ENCODE measurements at places on chromosomes 7 and 10. TPM values are rescaled to one million over a fixed set of nuclear protein-coding genes. Genes with fewer than 3 reads are reported as not detected.

- peaks cover 23% of the 10 kb centered on the region for H3K4me1 ChIP-seq
- H3K36me3 ChIP-seq, result no peaks in the 10 kb centered on the region
- H3K27ac ChIP-seq, result no peak within 1 kb of the TSS
Observed at GRCh38 chr7:35253710-35254495, at the start of gene TBX20. Gene TBX20 (minus strand): TSS chr7:35254100. CDS start chr7:35253620, 480 bp downstream.

DNA sequence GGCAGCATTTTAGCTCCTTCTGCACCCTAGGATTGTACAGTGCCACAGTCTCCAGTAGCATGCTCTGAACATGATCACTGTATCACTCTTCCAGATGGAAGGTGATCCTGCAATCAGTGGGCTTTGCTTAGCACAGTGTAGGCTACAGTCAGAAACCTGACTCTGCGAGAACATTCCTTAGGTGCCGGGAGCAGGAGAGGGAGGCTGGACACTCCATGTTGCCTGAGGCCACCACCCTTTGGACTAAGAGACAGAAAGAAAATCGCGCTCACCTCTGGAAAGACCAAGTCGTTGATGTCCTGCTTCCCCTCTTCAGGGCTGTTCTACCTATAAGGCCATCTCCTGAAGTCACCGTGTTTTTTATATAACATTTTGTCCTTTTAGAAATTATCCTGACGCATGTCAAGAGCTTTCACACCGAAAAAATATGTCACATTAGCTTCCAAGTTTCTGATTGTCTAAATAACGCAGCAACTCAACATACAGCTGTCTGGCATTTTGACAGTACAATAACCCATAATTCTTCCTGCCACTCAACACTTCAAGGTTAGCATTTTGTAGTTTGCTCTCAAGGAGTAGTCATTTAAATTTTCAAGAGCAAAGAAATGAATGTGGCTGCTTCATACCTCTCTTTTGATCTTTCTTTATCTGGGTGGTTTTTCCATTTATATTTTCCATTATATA lies 563.1 kb downstream of the LRMDA start:
- no peaks in the 10 kb centered on the region for H3K36me3 ChIP-seq
- H3K4me3 ChIP-seq, result no peak overlapping the region
- no peak overlapping the region for H3K27ac ChIP-seq
- no peak for DNase-seq
- no peaks in the 10 kb centered on the region for H3K4me1 ChIP-seq
- no peaks in the 10 kb centered on the region for H3K27me3 ChIP-seq

- H3K27ac ChIP-seq, result peak overlapping the region; percentile 51
- no peak overlapping the region for H3K4me3 ChIP-seq
- peaks cover 36% of the 10 kb centered on the region for H3K4me1 ChIP-seq
- no peaks in the 10 kb centered on the region for H3K36me3 ChIP-seq
- DNase-seq, result peak; percentile 90
- H3K27me3 ChIP-seq, result no peaks in the 10 kb centered on the region
Observed at GRCh38 chr7:135745703-135746312, 2.8 kb downstream of the FAM180A start.

DNA sequence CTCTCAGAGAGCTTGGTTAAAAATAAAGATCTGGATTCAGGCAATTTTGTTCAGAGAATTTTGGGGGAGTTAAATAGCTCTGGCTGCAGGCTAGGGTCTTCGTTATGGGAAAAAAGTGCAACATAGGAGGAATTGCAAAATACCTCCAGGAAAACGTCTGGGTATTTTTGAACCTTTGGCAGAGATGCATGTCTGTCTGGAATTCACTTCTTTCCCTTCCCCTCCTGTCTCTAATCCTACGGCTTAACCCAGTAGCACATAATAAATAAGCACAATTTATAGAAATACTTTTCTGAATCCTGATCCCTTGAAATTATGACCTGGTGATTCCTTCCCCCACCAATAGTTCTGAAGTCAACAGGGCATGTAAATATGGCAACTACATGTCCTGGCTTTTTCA lies 19.3 kb upstream of the NUP205 start:
- H3K36me3 ChIP-seq, result no peaks in the 10 kb centered on the region
- no peaks in the 10 kb centered on the region for H3K4me1 ChIP-seq
- H3K27me3 ChIP-seq, result no peaks in the 10 kb centered on the region
- H3K4me3 ChIP-seq, result no peak overlapping the region

- no peak for DNase-seq
- H3K27me3 ChIP-seq, result no peaks in the 10 kb centered on the region
- no peaks in the 10 kb centered on the region for H3K36me3 ChIP-seq
- H3K27ac ChIP-seq, result no peak overlapping the region
- no peak overlapping the region for H3K4me3 ChIP-seq
Observed at GRCh38 chr7:23267357-23267756, 20.8 kb downstream of the GPNMB start.

DNA sequence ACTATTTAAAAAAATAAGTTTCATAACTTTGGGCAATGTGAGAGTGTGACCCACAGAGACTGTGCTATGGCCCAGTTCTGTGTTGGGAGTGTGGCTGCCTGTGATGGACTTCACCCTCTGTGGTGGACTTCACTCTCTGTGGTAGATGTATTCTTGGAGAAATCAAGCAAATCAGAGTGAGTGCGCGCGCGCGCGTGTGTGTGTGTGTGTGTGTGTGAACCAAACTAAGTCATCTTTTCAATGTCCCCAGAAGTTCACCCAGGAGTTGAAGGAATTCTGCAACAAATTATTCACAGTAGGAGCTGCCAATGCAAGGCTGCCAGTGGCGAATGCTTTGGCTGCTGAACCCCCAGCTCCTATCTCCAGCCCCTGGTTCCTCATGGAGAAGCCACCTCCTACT lies 184.5 kb downstream of the ADAM12 start:
- H3K27ac ChIP-seq, result no peak overlapping the region
- H3K36me3 ChIP-seq, result no peaks in the 10 kb centered on the region
- DNase-seq, result no peak
- no peak overlapping the region for H3K4me3 ChIP-seq
- H3K27me3 ChIP-seq, result peaks cover 3% of the 10 kb centered on the region

GRCh38 chr7:44473295-44473694 lies 17.2 kb downstream of the NUDCD3 start:
- no peak overlapping the region for H3K4me3 ChIP-seq
- H3K4me1 ChIP-seq, result peaks cover 25% of the 10 kb centered on the region
- H3K27me3 ChIP-seq, result no peaks in the 10 kb centered on the region
- no peak overlapping the region for H3K27ac ChIP-seq
- H3K36me3 ChIP-seq, result no peaks in the 10 kb centered on the region

DNA sequence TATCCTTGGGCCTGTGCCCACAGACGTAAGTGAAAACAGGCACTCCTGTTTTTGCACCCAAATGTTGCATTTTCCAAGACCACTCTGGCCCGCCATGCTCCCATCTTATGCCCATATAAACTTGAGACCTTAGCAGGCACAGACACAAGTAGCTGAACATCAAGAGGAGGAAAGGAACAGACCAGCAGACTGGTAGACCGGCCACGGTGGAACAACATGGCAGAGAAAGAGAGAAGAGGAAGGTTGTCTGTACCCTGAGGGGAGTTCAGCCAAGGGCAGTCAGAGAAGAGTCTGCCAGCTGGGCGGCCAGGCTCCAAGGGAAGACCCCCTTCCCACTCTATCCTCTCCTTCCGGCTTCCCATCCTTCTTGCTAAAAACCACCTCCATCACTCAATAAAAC lies 85.3 kb downstream of the GPR37 start:
- H3K27ac ChIP-seq, result no peak overlapping the region
- H3K36me3 ChIP-seq, result no peaks in the 10 kb centered on the region
- no peaks in the 10 kb centered on the region for H3K27me3 ChIP-seq
- H3K4me1 ChIP-seq, result no peaks in the 10 kb centered on the region
- no peak overlapping the region for H3K4me3 ChIP-seq
- no peak for DNase-seq

GRCh38 chr10:125708971-125709503 lies 10.5 kb upstream of the EDRF1 start:
- no peak overlapping the region for H3K4me3 ChIP-seq
- DNase-seq, result no peak
- no peaks in the 10 kb centered on the region for H3K36me3 ChIP-seq

DNA sequence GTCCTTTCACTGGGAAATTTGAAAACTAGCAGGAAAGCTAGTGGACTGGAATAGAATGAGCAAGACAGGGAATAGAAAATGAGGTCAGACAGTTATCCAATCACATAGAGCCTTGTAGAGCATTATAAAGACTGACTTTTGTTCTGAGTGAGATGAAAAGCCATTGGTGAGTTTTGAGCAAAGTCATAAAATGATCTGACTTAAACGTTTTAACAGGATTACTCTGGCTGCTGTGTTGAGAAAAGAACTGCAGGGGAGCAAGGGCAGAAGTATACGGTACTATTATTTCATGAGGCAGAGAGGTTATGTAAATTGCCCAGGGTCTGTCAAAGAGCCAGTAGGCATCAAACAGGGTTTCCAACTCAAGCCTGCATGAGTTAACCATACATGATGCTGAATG lies 393.4 kb downstream of the TFEC start:
- H3K36me3 ChIP-seq, result no peaks in the 10 kb centered on the region
- no peak overlapping the region for H3K4me3 ChIP-seq
- H3K27me3 ChIP-seq, result no peaks in the 10 kb centered on the region

- H3K4me3 ChIP-seq, result no peak overlapping the region
- no peaks in the 10 kb centered on the region for H3K4me1 ChIP-seq
- H3K36me3 ChIP-seq, result no peaks in the 10 kb centered on the region
- H3K27me3 ChIP-seq, result peaks cover 96% of the 10 kb centered on the region
Observed at GRCh38 chr10:8036506-8037198, 17.8 kb upstream of the GATA3 start.

GRCh38 chr7:26078437-26079336 lies 73.3 kb upstream of the NFE2L3 start:
- peak; percentile 76 for DNase-seq
- no peaks in the 10 kb centered on the region for H3K36me3 ChIP-seq

The SPOCK2 gene
- 9.2 TPM for total RNA-seq

The RBP3 gene
- total RNA-seq, result not detected

The HSPA12A gene
- total RNA-seq, result 17.2 TPM

The TDRD1 gene
- total RNA-seq, result not detected

The GPR26 gene
- not detected for total RNA-seq

The LEP gene
- total RNA-seq, result 1.4 TPM

The CYP26C1 gene
- 0.14 TPM for total RNA-seq

The AZGP1 gene
- total RNA-seq, result 3.5 TPM

The ABLIM1 gene
- 89.4 TPM for total RNA-seq

All from sigmoid colon (tissue), 7 donors.